Activated CD4-positive, alpha-beta T cell treated with anti-CD3 and anti-CD28 coated beads, Interleukin-2, amount 10 ng/mL, durations not matched to agents 7 days and 5 days (primary cell): ENCODE measurements at places on chromosomes 6 and 20. TPM values are rescaled to one million over a fixed set of nuclear protein-coding genes. Genes with fewer than 3 reads are reported as not detected.

GRCh38 chr6:138948546-138949179 lies 39.4 kb downstream of the REPS1 start:
- no peaks in the 10 kb centered on the region for H3K27me3 ChIP-seq
- H3K27ac ChIP-seq = no peak overlapping the region
- peaks cover 33% of the 10 kb centered on the region for H3K36me3 ChIP-seq
- no peak for DNase-seq
- H3K4me1 ChIP-seq = peaks cover 39% of the 10 kb centered on the region

- peak overlapping the region; percentile 95 for H3K27ac ChIP-seq
- DNase-seq = no peak
- H3K4me1 ChIP-seq = peaks cover 46% of the 10 kb centered on the region
- H3K4me3 ChIP-seq = peak overlapping the region; percentile 25
- no peaks in the 10 kb centered on the region for H3K27me3 ChIP-seq
These were observed 1.5 kb upstream of the SLA2 start for GRCh38 chr20:36647196-36648121.

Gene SYCP2L
- 0.25 TPM for total RNA-seq

DNA sequence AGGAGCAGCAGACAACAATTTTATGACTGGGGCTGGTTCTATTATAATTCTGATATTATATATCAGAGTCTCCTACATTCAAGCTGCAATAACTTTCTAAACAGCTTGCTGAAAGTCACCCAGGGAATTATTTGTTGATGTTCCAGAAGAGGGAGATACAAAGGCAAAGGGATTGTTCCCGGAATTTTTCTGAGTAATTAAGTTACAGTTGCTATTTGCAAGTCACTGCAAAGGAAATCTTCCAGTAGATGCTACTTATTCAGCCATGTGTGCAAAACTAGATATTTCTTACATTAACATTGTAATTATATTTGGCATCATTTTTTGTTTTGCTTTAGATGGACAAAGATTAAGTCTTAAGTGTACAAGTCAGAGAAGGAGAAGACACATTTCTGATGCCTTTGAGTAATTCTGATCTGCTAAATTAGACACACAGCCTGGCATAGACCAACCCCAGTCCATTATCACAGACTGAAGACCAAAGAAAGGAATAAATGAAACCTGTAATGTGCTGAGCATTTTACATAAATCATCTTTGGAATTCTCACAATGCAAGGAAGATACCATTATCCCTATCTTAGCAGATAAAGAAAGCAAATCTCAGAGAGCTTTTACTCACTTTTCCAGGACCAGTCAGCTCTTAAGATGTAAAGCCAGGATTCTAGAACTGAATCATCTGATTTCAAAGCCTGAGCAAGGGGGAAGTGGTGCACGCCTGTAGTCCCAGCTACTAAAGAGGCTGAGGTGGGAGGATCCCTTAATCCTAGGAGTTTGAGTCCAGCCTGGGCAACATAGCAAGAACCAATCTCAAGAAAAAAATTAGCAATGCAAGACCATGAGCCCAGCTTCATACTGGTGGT lies 62.6 kb upstream of the AKAP12 start:
- H3K4me3 ChIP-seq = no peak overlapping the region
- H3K27ac ChIP-seq = no peak overlapping the region
- H3K36me3 ChIP-seq = no peaks in the 10 kb centered on the region
- peaks cover 11% of the 10 kb centered on the region for H3K27me3 ChIP-seq

DNA sequence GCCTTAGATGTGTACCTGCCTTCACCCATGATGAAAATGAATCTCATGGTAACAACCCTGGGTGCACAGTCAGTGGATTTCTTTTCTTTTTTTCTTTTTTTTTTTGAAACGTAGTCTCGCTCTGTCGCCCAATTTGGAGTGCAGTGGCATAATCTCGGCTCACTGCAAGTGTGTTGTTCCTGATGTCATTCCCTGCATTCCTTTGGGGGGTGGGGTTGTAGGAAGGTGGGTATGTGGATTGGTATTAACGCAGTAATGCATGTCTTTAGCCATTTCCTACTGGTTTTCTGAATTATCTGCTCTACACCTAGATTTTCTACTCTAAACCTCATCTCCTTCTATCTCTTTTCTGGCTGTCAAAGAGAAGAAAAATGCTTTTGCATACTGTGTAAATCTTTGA lies 146.6 kb downstream of the RNF144B start:
- H3K4me3 ChIP-seq = no peak overlapping the region
- H3K4me1 ChIP-seq = no peaks in the 10 kb centered on the region
- peaks cover 15% of the 10 kb centered on the region for H3K27me3 ChIP-seq
- no peak for DNase-seq
- no peak overlapping the region for H3K27ac ChIP-seq
- H3K36me3 ChIP-seq = no peaks in the 10 kb centered on the region

DNA sequence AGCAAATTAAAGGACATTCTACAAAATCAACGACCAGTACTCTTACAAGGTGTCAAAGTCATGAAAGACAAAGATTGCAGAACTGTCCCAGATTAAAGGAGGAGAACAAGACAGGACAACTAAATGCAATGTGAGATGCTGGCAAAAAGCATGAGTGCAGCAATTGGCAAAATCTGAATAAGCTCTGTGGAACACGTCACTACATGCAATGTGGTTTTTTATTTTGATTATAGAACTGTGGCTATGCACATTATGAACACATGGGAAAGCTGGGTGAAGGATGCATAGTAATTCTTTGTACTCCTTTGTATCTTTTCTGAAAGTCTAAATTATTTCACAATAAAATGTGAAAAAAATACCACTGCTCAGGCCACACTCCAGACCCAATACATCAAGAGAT lies 509.4 kb downstream of the KIF16B start:
- no peaks in the 10 kb centered on the region for H3K36me3 ChIP-seq
- H3K27me3 ChIP-seq = no peaks in the 10 kb centered on the region
- no peaks in the 10 kb centered on the region for H3K4me1 ChIP-seq
- no peak for DNase-seq

DNA sequence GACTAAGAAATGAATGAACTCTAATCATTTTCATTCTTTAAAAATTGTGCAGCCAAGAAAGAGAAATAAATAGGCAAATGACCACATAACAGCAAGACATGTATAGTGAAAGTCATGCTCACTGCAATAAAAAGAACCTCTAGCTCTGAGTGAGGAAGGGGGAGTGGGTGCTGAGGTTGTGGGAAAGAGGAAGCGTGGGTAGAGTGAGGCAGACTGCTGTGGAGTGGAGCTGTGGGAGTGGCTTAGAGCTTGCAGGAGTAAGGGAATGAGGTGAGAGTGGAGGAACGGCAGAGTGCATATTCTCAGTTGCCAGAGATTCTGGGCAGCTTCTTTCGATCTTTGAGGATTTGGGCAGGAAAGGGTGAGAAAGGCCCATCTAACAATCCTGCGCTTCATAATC lies 10.4 kb downstream of the DEFB129 start:
- peaks cover 5% of the 10 kb centered on the region for H3K27me3 ChIP-seq
- no peaks in the 10 kb centered on the region for H3K36me3 ChIP-seq
- DNase-seq = peak; percentile 17
- peaks cover 26% of the 10 kb centered on the region for H3K4me1 ChIP-seq
- H3K4me3 ChIP-seq = peak overlapping the region; percentile 62

- no peak for DNase-seq
- no peaks in the 10 kb centered on the region for H3K36me3 ChIP-seq
- no peaks in the 10 kb centered on the region for H3K27me3 ChIP-seq
- no peak overlapping the region for H3K4me3 ChIP-seq
- H3K4me1 ChIP-seq = no peaks in the 10 kb centered on the region
- H3K27ac ChIP-seq = no peak overlapping the region
These were observed 453.1 kb upstream of the MARCKS start for GRCh38 chr6:113403966-113404595.

DNA sequence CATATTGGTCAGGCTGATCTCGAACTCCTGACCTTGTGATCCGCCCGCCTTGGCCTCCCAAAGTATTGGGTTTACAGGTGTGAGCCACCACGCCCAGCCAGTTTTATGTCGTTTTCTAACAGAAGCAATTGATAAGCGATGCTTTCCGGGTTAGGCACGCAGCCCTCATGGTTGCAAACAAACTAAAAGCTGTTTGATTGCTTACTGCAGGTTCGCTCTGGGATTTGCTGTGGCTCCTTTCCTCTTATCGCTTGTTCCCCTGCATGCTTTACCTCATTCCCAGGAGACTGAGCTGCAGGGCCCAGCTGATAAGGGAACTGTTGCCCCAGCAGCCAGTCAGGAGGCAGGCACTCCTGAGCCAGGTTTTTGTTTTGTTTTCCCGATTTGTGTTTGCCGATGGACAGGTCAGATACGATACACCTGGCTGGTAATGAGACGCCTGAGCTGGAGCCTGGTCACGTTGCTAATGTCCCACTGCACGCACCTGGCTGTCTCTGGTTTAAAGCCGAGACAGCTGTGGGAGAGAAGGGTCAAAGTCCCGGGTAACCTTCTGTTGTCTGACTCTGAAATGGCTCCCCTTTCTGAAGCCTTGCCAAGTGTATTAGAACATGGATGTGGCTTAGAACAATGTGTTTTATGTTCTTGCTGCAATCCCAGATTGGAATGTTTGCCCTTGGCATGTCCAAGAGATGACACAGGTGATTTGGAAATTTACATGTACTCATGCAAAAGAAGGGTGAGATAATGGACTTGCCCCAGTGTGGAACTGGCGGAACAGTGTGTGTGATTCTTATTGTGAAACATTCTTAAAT lies 19.9 kb downstream of the DSP start:
- no peak for DNase-seq
- H3K27me3 ChIP-seq = peaks cover 37% of the 10 kb centered on the region
- H3K27ac ChIP-seq = no peak overlapping the region

DNA sequence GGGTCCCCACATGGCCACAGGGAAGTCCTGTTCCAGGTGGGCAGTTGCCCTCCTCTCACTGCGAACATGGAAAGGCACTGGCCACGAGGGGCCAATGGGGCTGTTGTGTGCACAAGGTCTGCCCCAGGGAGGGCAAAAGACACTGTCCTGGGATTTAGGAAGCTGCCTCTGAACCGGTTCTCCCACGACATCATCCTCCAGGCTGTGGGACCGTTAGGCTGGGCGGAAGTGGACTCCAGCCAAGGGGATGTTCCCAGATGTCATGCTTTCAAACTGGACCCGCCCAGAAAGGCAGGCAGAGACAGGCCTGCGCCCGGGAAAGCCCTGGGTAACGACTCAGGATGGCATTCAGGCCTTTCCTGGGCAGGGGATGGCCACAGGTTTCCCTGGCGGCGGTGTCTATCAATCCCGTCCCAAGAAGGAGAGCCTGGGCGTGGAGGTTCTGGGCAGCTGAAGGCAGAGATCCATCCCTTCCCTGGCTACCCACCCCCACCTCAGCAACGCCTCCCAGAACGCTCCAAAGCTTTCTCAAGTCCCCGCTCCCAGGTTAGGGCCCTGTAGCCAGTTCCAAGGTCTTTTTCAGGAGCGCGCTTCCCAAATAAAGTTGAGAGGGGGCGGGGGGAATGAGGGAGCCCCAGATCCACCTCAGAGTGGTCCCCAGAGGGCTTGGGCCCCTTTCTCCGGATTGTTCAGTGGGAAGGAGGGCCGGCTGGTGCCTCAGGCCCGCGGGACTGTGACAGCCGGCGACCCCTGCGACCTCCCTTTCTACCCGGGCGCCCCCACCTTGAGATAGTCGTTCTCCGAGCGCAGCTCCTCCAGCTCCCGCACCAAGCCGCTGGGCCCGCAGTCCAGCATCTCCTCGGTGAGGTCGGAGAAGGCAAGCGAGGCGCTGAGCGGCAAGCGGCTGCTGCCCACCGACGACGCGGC lies 13.8 kb upstream of the TLDC2 start:
- no peak for DNase-seq
- H3K36me3 ChIP-seq = no peaks in the 10 kb centered on the region

Gene ARFGEF2
- total RNA-seq = 22.0 TPM

- H3K4me1 ChIP-seq = peaks cover 55% of the 10 kb centered on the region
- DNase-seq = no peak
- H3K36me3 ChIP-seq = peaks cover 20% of the 10 kb centered on the region
- peak overlapping the region; percentile 96 for H3K27ac ChIP-seq
- H3K4me3 ChIP-seq = no peak overlapping the region
These were observed 46.1 kb downstream of the SYNJ2 start for GRCh38 chr6:158027590-158028285.

DNA sequence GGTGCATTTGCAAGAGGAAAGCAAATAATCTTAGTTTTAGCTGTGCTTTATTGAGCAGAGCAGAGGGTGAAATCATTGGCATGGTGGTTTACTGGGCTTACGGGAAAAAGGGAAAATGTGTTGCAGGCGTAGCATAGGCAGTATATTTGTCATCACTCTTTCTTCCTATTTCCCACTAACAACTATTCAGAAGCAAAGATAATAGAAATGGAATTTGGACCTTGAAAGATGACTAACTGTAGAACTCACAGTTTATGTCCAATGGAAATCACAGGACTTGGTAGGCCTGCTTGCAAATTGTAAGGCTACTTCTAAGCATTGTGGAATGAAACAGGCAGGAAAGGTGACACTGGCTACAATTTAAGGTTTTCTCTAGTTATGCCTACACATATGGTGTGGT lies 611.9 kb upstream of the MAN1A1 start:
- H3K27ac ChIP-seq = no peak overlapping the region
- H3K4me1 ChIP-seq = no peaks in the 10 kb centered on the region
- DNase-seq = no peak
- H3K27me3 ChIP-seq = no peaks in the 10 kb centered on the region

- peaks cover 10% of the 10 kb centered on the region for H3K4me1 ChIP-seq
- H3K4me3 ChIP-seq = no peak overlapping the region
- H3K27me3 ChIP-seq = peaks cover 6% of the 10 kb centered on the region
- no peaks in the 10 kb centered on the region for H3K36me3 ChIP-seq
- no peak overlapping the region for H3K27ac ChIP-seq
These were observed 149.8 kb downstream of the SH3BGRL2 start for GRCh38 chr6:79780881-79781280.

GRCh38 chr6:25070547-25071366 lies 135.0 kb upstream of the RIPOR2 start:
- H3K27ac ChIP-seq = peak overlapping the region; percentile 86
- H3K27me3 ChIP-seq = peaks cover 3% of the 10 kb centered on the region
- peak; percentile 85 for DNase-seq
- no peak overlapping the region for H3K4me3 ChIP-seq
- H3K36me3 ChIP-seq = peaks cover 8% of the 10 kb centered on the region
- H3K4me1 ChIP-seq = peaks cover 4% of the 10 kb centered on the region

DNA sequence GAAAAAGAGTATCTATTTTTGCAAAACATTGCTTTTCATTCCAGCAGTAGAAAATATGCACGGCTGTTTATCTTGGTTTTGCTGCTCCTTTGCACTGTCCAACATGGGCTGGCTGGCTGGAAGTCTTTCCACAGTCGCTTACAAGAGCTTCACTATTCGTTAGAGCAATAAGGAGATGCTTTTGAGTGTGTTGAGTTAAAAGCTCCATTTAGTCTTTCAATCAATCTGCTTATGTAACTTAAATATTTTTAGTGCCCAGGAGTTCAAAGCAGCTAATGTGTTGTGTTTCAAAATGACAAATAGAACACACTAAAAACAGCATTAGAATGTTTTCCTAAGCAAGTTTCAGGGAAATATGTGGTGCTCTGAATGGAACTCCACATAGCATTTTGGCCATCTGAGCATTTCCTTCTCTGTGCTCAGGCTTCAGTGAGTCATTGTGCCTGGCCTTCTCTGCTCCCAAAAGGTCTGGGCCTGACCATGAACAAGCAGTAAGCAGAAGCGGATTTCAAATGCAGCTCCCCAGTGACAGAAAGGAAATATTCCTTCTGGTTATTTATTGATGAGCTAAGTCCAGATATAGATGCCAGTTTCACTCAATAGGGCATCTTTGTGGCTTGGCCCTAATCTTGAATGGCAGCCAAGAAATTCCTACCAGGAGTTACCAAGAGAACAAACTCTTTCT lies 580.3 kb downstream of the TENT5A start:
- H3K4me3 ChIP-seq = no peak overlapping the region
- no peak for DNase-seq
- no peak overlapping the region for H3K27ac ChIP-seq
